ENCODE measurements at places on chromosomes 4 and X. TPM values are rescaled to one million over a fixed set of nuclear protein-coding genes. Genes with fewer than 3 reads are reported as not detected.

APELA gene
- 0.69 TPM for total RNA-seq

CLIC2 gene
- 11.0 TPM for total RNA-seq

MAGEA4 gene
- total RNA-seq = not detected

SRPX2 gene
- total RNA-seq = 11.2 TPM

CENPVL1 gene
- total RNA-seq = not detected

ADAMTS3 gene
- total RNA-seq = 2.4 TPM

KCND1 gene
- 2.7 TPM for total RNA-seq

FGFBP2 gene
- total RNA-seq = 2.6 TPM

ASB11 gene
- 4.8 TPM for total RNA-seq

TMEM154 gene
- 15.0 TPM for total RNA-seq

CT45A1 gene
- not detected for total RNA-seq

PPP2R2C gene
- total RNA-seq = 3.0 TPM

AFF2 gene
- 5.9 TPM for total RNA-seq

GRCh38 chrX:142233400-142233799 is 28.3 kb upstream of the MAGEC2 start:
- DNase-seq = no peak

- no peak for DNase-seq
These were observed 31.7 kb downstream of the USP9X start for GRCh38 chrX:41116948-41117347.

DNA sequence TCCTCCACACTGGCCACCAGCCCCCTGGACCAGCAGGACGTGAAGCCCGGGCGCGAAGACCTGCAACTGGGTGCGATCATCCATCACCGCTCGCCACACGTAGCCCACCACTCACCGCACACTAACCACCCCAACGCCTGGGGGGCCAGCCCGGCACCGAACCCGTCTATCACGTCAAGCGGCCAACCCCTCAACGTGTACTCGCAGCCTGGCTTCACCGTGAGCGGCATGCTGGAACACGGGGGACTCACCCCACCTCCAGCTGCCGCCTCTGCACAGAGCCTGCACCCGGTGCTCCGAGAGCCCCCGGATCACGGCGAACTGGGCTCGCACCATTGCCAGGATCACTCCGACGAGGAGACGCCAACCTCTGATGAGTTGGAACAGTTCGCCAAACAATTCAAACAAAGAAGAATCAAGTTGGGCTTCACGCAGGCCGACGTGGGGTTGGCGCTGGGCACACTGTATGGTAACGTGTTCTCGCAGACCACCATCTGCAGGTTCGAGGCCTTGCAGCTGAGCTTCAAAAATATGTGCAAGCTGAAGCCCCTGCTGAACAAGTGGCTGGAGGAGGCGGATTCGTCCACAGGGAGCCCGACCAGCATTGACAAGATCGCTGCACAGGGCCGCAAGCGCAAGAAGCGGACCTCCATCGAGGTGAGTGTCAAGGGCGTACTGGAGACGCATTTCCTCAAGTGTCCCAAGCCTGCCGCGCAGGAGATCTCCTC is 600 bp downstream of the POU3F4 start:
- DNase-seq = no peak

DNA sequence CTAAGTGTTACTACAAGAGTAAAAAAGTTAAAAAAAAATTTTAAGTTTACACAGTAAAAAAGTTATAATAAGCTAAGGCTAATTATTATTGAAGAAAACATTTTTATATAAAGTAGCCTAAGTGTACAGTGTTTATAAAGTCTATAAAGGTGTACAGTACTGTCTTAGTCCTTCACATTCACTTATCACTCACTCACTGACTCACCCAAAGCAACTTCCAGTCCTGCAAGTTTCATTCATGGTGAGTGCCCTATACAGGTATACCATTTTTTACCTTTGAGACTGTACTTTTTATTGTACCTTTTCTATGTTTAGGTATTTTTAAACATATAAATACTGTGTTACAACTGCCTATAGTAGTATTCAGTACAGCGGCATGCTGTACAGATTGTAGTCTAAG is 74.2 kb downstream of the TMEM165 start:
- DNase-seq = no peak

- DNase-seq = no peak
These were observed 287.0 kb upstream of the NOCT start for GRCh38 chr4:138728566-138728965.

DNA sequence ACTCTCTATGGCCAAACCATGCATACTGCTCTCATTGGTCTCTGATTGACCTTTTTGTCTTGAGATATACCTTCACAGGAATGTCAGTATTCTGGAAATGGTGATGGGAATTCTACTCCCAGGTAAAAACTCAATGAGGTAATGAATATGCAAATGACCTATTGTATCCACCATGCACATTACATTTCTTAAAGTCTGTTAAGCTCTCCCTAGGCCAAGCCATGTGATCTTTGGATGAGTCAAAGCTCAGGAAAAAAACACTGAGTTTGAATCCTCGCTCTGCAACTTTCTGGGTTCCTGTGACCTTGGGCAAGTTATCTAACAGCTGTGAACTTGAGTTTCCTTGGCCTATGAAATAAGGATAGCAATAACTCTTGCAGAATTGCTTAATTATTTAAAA is 175.4 kb downstream of the PPP1R2C start:
- DNase-seq = no peak

- no peak for DNase-seq
These were observed 33.9 kb upstream of the MAPK10 start for GRCh38 chr4:86393749-86394148.

- DNase-seq = no peak
These were observed 9.1 kb upstream of the SH3BP2 start for GRCh38 chr4:2783790-2784189.

- no peak for DNase-seq
These were observed 6.2 kb downstream of the PRR32 start for GRCh38 chrX:126825566-126826193.

DNA sequence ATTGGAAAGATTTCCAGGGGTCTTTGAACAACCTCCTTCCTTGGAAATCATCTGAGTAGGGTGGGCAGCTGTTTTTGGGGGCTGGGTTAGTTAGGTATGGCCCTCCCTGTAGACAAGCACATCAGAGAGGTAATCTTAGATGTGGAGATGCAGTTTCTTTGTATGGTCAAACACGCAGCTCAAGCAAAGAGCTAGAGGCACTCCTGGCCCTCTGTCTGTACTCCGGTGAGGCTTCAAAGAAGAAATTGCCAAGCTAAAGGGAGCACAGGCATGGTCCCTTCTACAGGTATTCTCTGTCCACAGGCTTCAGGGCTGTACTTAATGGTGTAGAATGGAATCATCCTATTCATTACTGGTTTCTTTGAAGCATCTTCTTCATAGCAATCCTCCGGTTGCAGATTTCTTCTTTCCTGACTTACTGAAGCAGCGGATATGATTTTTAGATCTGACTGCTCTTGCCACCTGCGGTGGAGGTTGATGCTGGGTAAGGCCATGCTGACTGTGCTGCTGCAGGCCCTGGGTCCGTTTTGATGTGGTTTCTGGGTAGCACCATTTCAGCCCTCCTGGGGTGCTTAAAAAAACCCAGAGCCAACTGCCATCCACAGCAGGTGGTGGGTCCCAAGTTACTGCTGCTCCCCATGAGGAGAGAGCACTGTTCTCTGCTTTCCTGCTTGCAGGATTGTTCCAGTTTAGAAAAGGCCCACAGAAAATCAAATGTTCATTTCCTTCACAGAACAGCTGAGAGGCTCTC is 318.9 kb upstream of the GATB start:
- no peak for DNase-seq

- no peak for DNase-seq
These were observed 85.4 kb downstream of the PDE5A start for GRCh38 chr4:119543187-119543586.

DNA sequence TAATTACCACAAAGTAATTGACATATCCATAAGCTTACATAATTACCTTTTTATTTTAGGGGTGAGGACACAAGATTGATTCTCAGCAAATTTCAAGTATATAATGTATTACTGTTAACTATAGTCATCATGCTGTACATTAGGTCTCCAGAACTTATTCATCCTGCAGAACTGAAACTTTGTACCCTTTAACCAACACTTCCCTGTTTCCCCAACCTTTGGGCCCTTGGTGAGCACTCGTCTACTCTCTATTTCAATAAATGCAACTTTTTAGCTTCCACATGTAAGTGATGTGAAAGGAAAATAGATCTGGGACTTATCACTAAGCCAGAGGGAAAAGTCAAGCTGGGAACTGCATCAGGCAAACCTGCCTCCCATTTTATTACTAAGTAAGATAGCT is 33.6 kb upstream of the CCNG2 start:
- no peak for DNase-seq

DNA sequence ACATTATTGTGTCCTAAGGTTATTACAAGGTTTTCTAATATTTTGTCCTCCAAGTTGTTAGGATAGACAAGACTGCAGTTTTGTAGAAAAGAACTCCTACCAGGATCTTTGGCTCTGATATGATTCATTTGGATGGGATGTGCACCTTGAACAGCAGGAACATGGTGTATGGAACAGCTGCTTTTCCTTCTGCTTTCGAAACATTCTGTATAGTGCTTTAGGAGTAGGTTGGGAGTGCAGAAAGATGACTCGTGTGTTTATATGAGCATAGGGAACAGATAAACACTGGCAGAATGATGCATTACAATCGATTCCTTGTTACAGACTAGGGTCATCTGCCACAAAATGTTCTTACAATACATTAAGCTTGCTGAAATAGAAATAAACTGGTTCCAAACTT is 790.1 kb downstream of the DMD start:
- no peak for DNase-seq

DNA sequence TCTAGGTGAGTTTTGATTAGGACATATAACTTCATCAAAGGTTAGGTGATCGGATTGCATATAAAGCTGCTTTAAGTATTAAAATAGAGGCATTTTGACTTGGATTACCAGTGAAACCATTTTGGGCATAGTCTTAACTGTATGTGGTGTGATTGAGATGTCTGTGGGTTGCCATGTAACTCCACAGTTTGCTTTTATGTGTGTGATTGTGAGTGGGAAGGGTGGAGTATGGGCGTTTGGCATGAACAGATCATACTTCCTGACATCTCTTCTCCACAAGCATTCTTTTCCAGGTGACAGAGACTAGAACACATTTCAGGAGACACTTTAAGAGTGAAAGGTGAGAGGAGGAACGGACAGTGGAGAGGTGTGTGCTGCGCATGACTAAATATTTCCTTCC is 136.1 kb downstream of the CEP135 start:
- no peak for DNase-seq

DNA sequence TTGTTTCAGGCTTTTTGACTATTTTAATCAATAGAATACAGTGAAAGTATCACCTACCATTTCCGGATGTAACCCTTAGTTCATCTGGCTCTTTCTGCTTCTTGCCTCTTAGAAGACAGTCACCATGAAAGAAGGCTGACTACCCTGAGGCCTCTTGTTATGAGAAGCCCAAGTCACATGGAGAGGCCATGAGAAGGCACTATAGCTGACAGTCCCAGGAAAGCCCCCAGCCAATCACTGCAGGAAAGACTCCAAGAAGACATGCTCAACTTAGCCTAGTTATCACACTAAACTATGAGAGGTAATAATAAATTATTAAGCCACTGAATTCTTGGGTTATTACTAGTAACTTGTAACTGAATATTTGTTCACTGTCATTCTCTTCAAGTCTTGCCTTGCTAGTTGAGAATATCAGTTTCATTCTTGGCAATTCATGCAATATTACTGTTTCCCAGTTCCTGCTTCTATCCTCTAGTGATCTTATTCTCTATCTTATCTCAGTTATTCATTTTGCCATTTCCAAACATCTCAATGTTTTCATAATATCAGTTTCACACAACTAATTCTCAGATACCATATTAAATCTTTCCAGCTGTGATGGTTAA is 57.1 kb upstream of the GUCY1A1 start:
- no peak for DNase-seq

DNA sequence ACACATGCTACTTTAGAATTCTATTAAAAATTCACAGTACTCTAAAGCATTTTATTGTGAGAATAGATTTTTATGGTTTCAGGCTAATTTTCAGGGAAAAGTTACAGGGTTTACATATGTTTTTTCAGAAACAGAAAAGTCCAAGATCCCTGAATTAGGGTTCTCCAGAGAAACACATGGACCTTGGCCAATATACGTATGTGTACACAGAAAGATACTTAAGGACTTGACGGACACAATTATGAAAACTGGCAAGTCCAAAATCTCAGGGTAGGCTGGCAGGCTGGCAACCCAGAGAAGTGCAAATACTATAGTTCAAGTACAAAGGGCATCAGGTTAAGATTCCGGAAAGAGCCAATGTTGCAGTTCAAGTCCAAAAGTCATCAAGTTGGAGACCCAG is 1897.8 kb upstream of the PCDH10 start:
- no peak for DNase-seq

DNA sequence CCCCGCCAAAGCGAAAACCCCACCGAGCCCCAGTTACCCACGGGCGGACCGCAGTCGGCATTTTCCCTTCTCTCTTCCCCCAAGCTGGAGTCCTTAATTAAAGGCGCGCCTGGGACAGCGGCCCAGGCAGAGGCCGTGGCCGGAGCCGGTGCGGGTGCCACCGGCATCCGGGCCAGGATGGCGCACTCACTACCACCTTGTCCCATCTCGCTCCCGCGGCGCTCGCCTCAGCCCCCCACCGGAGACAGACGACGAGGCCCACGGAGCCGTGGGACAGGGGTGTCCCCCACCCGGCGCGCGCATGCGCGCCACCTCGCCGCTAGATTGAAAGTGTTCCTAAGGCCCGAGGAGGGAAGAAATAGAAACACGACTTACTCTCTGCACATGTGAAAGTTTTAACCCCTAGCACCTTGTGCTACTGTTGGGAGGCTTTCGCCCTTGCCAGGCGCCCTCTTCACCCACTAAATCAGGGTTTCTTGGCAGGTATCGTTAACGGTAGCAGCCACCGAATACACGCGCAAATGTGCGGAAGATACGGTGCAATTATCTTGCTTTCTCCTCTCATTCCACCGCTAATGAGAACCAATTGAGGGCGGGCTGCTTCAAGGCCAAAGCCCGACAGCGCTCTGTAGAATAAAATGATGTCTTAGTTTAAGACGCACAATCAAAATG is 64.3 kb upstream of the CCDC160 start:
- DNase-seq = peak; percentile 18

DNA sequence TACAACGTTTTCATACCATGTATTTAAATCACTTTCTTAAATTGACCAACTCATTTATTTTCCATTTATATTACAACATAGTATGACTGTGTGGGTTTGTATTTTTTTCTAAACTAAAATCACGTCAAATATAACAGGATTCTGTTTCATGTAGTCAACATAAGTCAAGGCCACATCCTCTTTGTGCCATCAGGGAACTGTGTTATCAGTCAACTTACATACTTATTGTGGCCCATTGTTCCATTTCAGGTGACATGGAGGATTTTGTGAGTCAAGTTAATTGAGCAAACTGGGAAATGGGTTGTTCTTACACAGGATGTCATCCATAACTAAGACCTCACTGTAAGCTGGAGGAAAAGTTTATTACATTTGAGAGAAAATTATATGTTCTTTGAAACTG is 35.9 kb downstream of the STK26 start:
- no peak for DNase-seq

- no peak for DNase-seq
These were observed 18.3 kb downstream of the CD99L2 start for GRCh38 chrX:150879855-150880807.

GRCh38 chrX:52262195-52262546 is 77.5 kb downstream of the MAGED4 start:
- DNase-seq = no peak

GRCh38 chr4:86653237-86653865 is 59.2 kb downstream of the PTPN13 start:
- DNase-seq = no peak

Data from skin of body (tissue), 3 donors.